H9 (cell line): ENCODE measurements at places on chromosomes 16 and 17. TPM values are rescaled to one million over a fixed set of nuclear protein-coding genes. Genes with fewer than 3 reads are reported as not detected.

The OTOP3 gene
- not detected in 2 replicates for total RNA-seq

The EIF1 gene
- 651 and 652 TPM in 2 replicates for total RNA-seq

The GCGR gene
- total RNA-seq = 0.24 and 0.26 TPM in 2 replicates

The ABAT gene
- 6.2 and 7.3 TPM in 2 replicates for total RNA-seq

DNA sequence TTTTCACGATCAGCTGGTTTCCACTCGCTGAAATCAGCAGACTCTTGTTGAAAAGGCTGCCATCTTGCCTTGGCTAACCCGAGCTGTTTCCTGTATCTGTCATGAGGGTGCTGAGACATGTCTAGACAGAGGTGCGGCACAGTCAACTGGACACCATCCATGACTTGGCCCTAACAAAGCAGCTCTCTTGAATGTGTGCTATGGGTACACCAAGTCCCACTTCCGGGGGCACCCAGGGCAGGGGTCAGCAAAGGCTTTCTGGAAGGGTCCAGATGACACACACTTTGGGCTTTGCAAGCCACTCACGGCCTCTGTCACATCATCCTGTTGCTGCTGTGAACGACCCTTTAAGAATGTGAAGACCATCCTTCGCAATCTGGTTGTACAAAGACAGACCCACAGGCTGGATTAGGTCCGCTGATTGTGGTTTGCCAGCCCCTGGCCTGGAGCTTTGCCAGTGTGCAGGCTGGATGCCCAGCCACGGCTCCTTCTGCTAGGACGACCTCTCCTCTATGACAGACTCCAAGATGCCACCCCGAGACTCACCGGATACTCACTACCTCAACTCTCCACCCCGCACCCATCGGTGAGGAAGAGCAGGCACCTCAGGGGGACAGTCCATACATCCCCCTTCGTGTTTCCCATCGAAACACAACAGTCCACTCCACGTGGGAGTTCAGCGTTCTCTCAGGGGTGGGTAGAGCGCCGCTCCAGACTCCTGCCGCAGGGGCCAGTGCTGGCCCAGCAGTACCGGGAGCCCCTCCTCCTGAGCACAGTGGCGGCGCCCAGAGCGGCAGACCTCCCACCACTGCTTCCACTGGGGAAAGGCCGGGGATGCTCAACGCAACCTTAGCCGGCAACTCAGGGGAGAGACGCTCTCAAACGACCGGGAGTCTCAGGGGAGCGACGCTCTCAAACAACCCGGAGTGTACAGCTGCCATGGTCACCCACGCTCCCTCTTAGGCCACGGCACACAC, 123.5 kb downstream of the ANKRD11 start:
- peaks cover 4% of the 10 kb centered on the region; the same call in 1 of the 3 replicates for H3K36me3 ChIP-seq
- H3K4me1 ChIP-seq = peaks cover 7% of the 10 kb centered on the region
- H3K4me3 ChIP-seq = no peak overlapping the region
- no peaks in the 10 kb centered on the region for H3K27me3 ChIP-seq
- no peak overlapping the region for H3K27ac ChIP-seq

GRCh38 chr17:78496311-78496710, 80.9 kb downstream of the DNAH17 start:
- DNase-seq = no peak
- no peaks in the 10 kb centered on the region for H3K36me3 ChIP-seq
- H3K4me3 ChIP-seq = no peak overlapping the region
- H3K27me3 ChIP-seq = no peaks in the 10 kb centered on the region
- peaks cover 4% of the 10 kb centered on the region for H3K4me1 ChIP-seq
- H3K27ac ChIP-seq = no peak overlapping the region

GRCh38 chr17:32383926-32384434, 34.0 kb downstream of the ZNF207 start:
- H3K27me3 ChIP-seq = no peaks in the 10 kb centered on the region
- no peak overlapping the region for H3K4me3 ChIP-seq
- no peak overlapping the region for H3K27ac ChIP-seq
- peaks cover 17% of the 10 kb centered on the region; the same call in 2 of the 3 replicates for H3K36me3 ChIP-seq
- DNase-seq = no peak
- no peaks in the 10 kb centered on the region for H3K4me1 ChIP-seq

DNA sequence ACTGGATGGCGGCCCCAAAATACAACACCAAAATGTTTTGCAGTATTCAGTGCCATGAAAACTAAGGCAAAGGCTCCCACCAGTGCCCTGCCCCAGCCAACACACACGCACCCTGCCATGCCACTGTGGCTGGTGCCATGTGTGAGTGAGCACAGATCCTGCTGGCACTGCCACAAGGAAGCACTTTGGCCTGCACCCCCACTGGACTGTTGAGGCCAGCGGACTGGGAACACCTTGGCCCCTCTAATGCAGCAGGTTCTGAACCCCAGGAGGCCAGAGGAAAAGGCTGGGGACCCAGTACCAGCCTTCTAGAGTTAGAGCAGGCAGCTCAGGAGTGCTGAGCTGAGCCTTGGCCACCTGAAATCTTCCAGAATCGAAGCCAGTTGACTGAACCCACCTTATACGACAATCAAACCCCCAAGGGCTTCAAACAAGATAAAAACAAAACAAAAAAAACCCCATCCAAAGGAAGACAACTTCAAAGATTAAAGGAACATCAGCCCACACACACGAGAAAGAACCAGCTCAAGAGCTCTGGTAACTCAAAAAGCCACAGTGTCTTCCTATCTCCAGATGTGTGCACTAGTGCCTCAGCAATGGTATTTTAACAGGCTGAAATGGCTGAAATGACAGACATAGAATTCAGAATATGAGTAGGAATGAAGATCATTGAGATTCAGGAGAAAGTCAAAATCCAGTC, 21.5 kb downstream of the NLRP1 start:
- no peaks in the 10 kb centered on the region for H3K36me3 ChIP-seq
- DNase-seq = no peak
- H3K4me3 ChIP-seq = no peak overlapping the region
- H3K27me3 ChIP-seq = no peaks in the 10 kb centered on the region

DNA sequence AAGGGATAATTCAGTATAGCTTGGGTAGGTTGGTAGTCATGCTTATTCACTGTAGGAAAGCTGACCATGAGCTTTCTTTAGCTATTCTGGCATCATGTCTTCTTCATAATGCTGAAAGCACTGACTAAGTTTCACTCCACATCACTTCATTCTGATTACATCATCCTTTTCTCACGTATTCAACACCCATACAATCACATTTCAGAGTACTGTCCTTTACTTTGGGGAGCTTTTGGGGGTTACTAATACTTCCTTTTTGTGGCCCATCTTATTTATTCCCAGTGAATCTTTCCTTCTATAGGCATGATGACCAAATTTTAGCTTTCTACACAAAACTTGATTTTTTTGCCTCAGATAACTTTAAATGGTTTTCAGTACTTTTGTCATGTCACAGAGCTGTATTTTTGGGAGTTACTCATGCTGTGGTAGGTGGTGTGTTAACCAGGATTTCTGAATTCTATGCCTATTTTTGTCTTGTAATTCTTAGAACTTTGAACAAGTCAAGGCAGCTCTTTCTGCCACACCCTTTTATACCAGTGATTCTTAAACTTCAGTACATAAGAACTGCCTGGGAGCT, 23.5 kb downstream of the TADA2A start:
- H3K27ac ChIP-seq = no peak overlapping the region
- DNase-seq = no peak
- H3K4me1 ChIP-seq = no peaks in the 10 kb centered on the region
- peaks cover 61% of the 10 kb centered on the region for H3K36me3 ChIP-seq
- H3K27me3 ChIP-seq = no peaks in the 10 kb centered on the region
- no peak overlapping the region for H3K4me3 ChIP-seq
